Uterine smooth muscle cell (primary cell): ENCODE measurements at places on chromosomes 3 and 15. TPM values are rescaled to one million over a fixed set of nuclear protein-coding genes. Genes with fewer than 3 reads are reported as not detected.

Gene TIMP4
- 5.1 and 5.6 TPM in 2 replicates for total RNA-seq

Gene HIGD2B
- total RNA-seq: not detected in 2 replicates

Gene RYR3
- not detected in 2 replicates for total RNA-seq

Gene CYP11A1
- under 0.01 and 0.11 TPM in 2 replicates for total RNA-seq

Gene IGSF11
- total RNA-seq: 0.37 TPM in 1 of 2 replicates, not detected in the other

Gene GOLGA6L4
- total RNA-seq: 1.2 TPM in 2 replicates

Gene OR5K2
- total RNA-seq: not detected in 2 replicates

Gene GABRR3
- not detected in 2 replicates for total RNA-seq

Gene CCR3
- total RNA-seq: not detected in 2 replicates
